ENCODE measurements at places on chromosomes 7 and 10.
A peak's percentile ranks its signal among the peaks of the same experiment; 100 is the strongest.

- no peak for DNase-seq
Measured at GRCh38 chr7:90067171-90067570, 87.1 kb upstream of the STEAP1 start.

GRCh38 chr7:149004405-149005370, 23.6 kb downstream of the PDIA4 start:
- no peak for DNase-seq

DNA sequence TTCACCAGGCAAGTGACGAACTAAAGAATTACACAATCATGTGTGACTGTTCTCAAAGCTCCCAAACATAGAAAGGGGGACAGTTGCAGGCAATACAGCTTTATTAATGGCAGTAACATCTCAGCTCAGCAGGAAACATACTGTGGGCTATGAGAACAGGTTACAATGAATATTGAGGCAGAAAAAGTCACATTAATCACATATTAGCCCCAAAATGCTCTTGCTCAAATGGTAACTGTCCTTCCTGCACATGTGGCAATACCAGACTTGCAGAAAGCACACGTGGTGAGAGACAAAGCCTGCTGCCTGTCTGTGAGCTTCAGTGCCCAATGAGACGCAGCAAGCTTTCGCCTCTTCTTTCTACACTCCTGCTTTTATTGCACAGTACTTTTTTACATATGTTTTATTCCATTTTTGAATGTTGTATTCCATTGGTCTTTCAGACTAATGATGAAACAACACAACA, 104.9 kb upstream of the ACBD5 start:
- no peak for DNase-seq

DNA sequence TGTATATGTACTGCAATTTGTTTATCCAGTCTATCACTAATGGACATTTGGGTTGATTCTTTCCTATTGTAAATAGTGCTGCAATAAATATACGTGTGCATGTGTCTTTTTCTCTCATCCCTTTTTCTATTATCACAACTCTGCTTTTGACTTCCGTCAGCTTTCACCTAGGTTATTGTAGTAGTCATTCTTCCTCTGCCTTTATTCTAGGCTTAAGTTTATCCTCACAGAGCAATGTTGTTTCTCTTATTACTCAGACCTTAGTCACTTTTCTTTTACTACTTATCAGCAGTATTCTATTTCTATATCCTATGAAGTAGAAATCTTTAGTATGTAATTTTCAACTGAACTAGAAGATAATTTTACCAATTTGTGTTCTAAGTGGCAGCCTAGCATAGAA, 175.3 kb upstream of the SEMA3E start:
- DNase-seq: no peak

- DNase-seq: no peak
Measured at GRCh38 chr10:48934672-48935501, 4.8 kb downstream of the LRRC18 start.

GRCh38 chr10:129773359-129773990, 190.6 kb downstream of the EBF3 start:
- DNase-seq: no peak

- no peak for DNase-seq
Measured at GRCh38 chr7:16636555-16637101, 8.9 kb downstream of the ANKMY2 start.

GRCh38 chr7:36986948-36987724, 262.8 kb upstream of the AOAH start:
- peak; percentile 21 for DNase-seq

DNA sequence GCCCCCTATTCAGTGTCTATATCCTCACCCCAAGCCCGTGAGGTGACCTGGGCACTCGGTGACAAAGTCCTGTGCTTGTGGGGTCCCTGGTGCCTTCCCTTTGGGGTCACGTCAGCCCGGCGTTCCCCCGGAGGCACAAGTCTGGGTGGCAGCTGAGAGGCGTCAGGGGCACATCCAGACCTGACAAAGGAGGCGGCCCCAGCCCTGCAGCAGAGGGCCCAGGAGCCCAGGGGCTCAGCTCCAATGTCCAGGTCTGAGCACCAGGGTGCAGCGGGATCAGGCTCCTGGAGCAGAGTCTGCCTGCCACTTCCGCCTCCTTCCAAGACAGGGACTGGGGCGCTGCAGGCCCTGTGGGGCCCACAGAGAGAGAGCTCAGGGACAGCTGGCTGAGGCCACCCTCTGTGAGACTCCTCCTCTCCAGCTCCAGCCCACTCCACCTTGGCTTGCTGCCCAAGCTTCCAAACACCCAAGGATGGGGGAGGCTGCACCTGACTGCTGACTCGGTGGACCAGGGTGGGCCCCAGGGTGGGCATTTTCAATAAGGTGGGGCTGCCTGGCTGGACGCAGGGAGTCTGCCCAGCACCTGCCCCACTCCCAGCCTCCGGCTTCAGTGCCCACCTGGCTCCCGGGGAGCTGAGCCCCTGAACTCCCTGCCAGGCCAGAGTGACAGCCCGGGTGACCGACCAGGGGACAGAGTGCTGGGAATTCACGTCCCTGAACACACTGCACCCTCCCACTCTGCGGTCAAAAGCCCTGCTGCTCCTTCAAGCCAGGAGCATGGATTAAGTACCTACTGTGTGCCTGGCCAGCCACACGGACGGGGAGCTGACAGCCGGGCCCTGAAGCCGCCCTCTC, 1.0 kb upstream of the KNDC1 start:
- DNase-seq: peak; percentile 17

- no peak for DNase-seq
Measured at GRCh38 chr10:66983475-66983818, 57.6 kb downstream of the LRRTM3 start.

DNA sequence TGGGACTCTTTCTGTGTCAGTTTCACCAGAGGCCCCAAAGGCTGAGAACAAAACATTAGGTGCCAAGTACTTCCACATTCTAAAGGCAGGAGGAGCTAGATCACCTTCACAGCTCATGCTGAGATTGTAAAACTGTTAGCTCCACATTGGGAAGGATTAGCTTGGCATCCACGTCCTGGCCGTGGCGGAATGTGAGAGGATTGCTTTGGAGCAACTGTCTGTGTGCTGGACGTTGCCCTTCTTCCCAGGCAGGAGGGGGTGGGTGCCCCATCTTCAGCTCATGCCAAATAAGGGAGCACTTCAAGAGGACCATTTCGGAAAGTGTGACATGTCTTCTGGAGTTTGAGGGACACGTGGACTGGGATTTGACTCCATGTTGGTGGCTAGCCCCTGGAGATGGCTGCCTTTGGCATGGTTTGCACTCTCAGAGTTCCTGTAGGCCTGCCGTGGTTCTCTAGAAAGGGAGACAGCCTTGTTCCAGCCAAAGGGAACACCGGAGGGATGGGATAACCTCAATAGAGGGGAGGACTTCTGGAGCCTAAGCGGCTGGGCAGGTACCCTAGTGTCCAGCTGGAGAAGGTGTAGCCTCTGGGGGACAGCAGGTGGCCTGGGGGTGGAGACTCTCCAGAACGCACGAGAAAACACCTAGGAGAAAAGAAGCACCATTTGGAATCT, 19.9 kb upstream of the FMC1 start:
- no peak for DNase-seq

- DNase-seq: no peak
Measured at GRCh38 chr10:87660484-87661133, 931 bp downstream of the PAPSS2 start.

DNA sequence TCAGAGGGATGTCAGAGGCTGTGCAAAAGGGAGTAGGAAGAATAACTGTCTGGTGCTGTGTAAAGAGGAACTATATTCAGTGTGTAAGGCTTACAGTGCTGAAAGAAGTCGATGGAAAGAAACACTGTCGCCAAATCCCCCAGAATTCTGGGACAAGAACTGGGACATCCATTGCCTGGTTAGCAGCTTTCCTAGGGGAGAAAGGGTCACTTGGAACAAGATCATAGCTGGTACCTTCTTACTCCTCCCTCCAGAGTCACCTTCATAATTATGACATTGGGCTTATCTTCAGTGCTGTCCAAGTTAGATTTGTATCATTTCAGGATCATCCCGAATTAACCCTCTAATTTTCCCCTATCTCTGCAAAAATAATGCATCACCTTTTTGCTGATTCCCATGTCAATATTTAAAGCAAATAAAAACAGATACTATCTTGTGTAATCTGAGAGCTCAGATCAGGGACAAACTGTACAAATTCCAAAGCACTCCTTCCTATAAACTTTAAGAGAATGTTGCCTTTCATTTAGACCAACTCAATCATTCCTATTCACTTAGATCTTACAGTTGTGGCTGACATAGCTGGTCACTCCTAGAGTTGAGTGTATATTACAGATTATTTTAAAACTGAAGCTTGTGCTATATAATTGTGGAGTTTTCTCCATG, 96.5 kb downstream of the DNAH11 start:
- DNase-seq: no peak

GRCh38 chr7:141674171-141674671, 27.7 kb downstream of the DENND11 start:
- no peak for DNase-seq

DNA sequence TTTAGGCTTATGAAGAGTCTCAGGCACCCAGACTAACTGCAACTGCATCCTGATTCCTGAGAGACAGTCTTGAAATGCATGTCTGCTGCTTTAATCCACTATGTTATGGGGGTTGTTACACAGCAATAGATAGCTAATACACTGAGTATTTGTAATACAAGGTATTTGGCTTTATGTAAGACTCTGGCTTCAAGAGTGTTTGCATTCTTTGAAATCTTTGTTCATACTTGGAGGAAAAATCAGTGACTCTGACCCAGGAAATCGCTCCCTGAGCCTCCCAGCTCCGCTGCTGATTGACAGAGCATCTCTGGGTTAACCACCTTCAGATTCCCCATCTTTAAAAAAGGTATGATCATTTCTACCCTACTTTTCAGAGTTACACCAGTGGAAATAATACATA, 133.9 kb downstream of the MTPAP start:
- no peak for DNase-seq

DNA sequence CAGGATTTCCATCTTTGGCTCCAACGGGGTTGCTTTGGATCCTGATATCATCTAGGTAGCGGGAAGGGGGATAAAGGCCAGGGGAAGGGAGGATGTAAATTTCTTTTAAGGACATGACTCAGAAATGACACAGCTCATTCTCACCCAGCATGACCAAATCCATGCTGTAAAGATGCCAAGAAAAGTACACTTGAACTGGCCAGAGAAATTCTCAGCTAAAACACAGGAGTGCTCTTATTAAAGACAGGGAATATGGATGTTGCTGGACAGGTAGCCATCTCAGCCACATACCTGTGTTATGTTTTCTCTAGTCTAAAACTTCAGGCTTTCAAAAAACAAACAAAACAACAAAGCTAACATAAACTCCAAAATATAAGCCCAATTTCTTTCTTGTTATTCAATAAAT, 68.3 kb downstream of the NAMPT start:
- DNase-seq: no peak
